ENCODE measurements at places on chromosomes 2 and 18.
A peak's percentile ranks its signal among the peaks of the same experiment; 100 is the strongest.

- DNase-seq: no peak
Measured at GRCh38 chr2:51722311-51722710, 690.4 kb upstream of the NRXN1 start.

DNA sequence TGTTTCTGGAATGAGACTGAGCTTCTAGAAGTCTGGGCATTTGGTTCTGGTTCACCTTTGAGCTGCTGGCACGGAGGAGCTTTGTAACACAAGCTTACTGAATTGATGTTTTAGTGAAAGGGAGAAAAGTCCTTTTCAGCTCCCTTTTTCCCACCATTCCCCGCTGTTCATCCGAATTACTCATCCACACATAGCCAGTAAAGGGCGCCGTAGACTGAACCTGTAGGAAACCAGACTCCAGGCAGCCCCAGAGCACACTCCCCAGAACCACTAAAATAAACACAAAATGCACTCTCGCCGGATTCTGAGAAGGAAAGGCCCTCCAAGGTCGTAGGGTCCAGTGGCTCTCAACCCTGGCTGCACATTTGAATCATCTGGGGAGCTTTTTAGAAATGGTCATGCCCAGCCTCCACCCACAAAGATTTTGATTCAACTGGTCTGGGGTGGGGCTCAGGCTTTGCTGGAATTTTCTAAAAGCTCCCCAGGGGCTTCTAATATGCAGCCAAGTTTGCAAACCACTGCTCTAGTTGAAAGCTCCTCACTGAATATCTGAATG lies 29.6 kb downstream of the TCF7L1 start:
- DNase-seq: no peak

DNA sequence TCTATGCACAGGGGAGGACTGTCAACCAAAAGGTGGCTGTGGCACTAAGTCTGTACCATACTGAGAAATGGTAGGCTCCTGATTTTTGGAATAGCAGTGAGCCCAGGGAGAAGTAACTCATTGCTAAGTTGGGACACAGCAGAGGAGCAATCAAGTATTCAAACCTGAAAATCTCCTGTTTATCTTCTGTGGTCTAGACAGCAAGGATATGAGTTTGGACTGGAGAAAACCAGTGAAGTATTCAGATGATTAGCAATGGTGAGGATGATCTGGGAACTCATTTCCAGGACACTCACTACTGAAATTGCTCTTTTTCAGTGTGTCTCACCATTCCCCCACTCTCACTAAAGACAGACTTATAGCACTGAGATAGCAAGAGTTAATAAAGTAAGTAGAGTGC lies 112.0 kb downstream of the GULP1 start:
- no peak for DNase-seq

GRCh38 chr2:55116966-55117365 lies 66.7 kb upstream of the RTN4 start:
- DNase-seq: no peak

GRCh38 chr2:48750128-48750739 lies 5.3 kb downstream of the LHCGR start:
- DNase-seq: no peak

GRCh38 chr2:149080971-149081370 lies 42.5 kb downstream of the LYPD6B start:
- no peak for DNase-seq

GRCh38 chr2:55010149-55010591 lies 40.1 kb downstream of the RTN4 start:
- DNase-seq: peak; percentile 40
